ENCODE measurements at places on chromosomes 7 and 10.

DNA sequence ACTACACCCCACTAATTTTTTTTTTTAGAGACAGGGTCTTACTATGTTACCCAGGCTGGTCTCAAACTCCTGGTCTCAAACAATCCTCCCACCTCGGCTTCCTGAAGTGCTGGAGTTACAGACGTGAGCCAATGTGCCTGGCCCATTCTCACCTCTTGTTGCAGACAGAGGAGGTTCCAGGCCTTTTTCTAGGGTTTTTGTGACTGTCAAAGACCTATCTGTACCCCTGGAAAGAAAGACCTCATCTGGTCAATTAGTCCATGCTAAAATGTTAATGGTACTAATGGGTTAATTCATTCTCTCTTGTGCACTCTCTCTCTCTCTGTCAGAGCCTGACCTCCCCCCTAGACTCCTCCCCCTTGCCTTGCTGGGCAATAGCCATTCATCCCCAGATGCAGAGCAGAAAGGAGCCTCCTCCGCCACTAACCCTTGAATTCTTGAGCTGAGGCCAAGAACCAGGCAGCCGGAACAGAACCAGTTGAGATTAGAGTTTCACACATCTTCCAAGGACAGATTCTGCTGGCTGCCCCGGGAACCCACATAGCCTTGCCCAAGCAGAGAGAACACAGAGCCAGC lies 209.7 kb downstream of the SKIDA1 start:
- no peak for DNase-seq

- DNase-seq: no peak
These were observed 59.1 kb downstream of the NRF1 start for GRCh38 chr7:129670656-129671055.

DNA sequence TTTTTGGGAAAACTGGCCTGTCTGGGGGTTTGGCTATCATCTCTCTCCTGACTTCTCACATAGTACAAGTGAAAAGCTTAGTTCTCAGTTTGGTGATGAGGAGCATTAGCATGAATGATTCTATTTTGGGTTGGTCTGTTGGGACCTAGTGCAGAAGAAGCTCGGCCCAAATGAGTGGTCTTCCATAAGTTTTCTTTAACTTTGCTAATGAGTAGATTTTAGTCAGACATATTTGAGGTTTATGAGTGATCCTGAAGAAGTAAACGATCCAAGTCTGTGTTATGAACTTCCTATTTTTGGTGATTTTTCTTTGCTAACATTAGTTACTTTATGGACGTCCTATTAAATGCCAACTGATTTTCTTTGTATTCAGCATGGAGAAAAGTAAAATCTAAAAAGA lies 51.7 kb upstream of the CALD1 start:
- no peak for DNase-seq

DNA sequence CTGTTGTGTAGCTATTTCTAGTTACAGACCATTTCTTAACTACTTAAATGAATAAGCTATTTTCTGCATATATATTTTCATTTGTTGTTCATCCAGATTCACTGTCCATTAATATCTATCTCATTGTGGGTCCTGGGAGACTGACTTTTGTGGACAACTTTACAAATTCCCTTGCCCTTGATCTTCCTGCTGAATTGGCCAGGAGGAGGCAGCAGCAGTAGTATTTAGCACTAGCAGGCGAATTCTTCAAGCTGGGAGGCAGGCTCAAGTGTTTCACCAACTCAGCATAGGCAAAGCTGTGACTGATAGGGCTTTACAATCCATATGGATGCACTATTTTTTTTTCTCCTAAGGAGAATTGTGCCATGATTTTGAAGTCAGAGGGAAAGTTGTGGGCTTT lies 461.0 kb upstream of the NRG3 start:
- DNase-seq: no peak

DNA sequence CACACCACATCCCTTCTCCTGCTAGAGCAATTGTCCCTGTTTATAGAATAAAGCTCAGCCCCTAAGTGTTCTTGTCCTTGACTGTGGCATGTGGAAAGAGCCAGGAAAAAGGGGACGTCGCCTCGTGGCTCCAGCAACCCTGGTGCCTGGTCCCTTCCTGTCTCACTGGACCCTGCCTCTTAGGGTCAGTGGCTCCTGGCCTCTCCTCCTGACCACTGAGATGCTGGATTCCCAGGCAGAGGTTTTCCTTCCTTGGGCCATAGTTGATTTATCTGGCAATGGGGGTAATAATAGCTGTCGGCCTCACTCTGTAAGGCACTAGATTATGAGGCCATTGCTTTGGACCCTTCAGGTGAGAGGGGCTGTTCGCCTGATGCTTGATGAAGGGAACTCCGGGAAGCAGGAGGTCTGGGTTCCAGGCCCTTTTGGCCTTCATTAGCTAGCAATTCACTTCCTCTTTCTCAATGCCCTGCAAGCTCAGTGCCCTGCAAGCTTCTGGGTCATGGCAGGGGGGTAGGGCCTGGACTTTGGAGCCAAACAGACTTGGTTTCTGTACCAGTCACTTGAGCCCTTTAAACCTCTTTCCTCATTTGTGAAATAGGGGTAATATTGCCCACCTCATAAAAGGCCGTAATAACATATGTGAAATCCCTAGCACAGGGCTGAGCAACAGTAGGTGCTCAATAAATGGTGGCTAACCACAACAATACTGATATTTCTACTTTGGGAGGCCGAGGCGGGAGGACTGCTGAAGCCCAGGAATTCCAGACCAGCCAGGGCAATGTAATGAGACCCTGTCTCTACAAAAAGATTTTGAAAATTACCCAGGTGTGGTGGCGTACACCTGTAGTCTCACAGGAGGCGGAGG lies 1.1 kb downstream of the ASL start:
- DNase-seq: no peak

GRCh38 chr10:29830531-29831512 lies 196.1 kb upstream of the SVIL start:
- no peak for DNase-seq

GRCh38 chr7:121517591-121517990 lies 121.5 kb upstream of the FAM3C start:
- no peak for DNase-seq

- DNase-seq: no peak
These were observed 70.2 kb upstream of the GRB10 start for GRCh38 chr7:50852901-50853300.

GRCh38 chr7:93838966-93839365 lies 51.6 kb downstream of the TFPI2 start:
- no peak for DNase-seq

DNA sequence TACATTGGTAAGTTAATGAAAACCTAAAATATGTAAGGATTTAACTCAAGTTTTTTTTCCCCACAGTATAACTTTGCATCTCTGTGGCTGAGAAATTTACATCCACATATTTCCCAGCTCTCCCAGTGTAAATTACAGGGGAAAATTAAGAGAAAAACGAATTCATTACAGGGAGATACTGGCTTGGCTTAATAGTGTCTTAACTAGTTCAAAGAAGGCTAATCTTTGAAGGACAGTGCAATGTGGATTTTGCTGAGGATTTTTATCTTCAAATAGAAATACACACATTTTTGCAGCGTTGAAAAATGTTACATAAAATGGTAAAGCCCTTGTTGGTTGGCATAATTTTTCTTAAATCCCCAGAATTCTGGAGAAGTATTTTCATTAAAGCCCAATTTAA lies 1.5 kb downstream of the CBX3 start:
- no peak for DNase-seq

GRCh38 chr7:42590771-42591310 lies 321.0 kb downstream of the C7orf25 start:
- no peak for DNase-seq

DNA sequence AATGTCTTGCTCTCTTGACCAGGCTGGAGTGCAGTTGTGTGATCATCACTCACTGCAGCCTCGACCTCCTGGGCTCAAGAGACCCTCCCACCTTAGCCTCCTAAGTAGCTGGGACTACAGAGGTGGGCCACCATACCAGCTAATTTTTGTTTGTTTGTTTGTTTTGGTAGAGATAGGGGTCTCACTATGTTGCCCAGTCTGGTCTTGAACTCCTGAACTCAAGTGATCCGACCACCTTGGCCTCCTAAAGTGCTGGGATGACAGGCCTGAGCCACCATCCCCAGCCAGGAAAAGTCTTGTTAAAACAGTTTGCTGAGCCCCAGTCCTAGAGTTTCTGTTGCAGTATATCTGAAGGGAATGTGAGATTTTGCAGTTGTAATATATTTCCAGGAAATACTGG lies 83.9 kb downstream of the SKIDA1 start:
- no peak for DNase-seq

- DNase-seq: no peak
These were observed 594.9 kb downstream of the INHBA start for GRCh38 chr7:41107938-41108448.

DNA sequence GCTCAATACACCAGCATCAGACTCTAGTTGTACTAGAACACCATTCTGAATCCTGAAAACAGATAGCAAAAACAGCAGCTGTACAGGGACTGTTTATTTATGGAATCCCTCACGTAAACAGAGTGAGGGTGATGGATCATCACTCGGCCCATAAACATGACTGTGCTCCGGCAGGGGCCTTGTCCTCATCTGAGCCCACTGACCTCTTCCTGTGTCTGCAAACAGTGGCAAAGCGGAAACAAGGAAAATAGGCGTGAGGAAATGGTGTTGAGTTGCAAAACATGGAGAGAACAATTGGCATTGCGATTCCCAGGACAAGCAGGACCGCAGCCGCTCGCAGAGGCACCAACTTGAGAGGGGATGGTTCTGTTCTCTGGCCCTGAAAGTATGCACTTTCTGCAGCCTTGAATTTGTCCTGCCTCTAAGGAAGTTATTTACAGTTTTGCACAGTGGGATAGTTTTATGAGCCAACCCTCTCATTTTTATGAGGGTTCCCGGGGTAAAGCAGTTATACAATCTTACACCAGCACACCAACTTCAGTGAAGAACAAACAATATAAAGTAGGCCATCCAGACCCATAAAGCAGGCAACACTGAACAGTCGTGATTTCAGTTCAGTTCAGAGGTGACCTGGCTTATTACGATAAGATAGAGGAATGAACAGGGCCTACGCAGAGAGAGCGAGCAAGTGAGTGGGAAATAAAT lies 248.0 kb upstream of the FZD8 start:
- DNase-seq: no peak

DNA sequence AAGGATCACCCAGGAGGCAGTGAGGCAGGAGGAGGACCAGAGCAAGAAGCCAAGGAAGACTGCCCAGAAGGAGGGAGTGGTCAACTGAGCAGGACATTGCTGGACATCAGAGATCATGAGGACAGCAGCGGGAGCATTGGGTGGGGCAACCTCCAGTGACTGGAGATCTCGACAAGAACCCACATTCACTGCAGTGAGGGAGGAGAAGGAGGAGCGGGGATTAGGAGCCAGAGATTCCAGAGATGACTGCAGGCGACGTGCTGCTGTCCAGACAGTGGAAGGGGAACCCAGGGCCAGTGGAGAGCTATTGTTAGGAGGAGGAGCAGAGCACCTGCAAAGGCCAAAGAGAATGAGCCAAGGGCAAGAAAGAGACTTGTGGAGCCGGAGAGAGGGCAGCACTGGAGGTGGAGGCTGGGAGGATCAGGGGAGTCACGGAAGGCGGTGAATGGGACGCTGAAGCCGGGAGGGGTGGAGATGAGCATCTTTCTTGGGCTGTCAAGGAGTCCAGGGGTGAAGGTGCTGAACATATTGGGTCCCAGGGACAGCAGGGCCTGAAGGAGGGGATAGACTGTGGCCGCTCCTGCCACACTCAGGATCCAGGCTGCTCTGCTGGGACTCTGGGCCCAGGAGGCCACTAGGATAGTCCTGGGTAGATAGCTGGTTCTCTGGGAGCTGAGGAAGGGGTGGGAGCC lies 140.1 kb upstream of the UNC5B start:
- DNase-seq: no peak

- DNase-seq: no peak
These were observed 85.2 kb downstream of the SORBS1 start for GRCh38 chr10:95475827-95476468.

DNA sequence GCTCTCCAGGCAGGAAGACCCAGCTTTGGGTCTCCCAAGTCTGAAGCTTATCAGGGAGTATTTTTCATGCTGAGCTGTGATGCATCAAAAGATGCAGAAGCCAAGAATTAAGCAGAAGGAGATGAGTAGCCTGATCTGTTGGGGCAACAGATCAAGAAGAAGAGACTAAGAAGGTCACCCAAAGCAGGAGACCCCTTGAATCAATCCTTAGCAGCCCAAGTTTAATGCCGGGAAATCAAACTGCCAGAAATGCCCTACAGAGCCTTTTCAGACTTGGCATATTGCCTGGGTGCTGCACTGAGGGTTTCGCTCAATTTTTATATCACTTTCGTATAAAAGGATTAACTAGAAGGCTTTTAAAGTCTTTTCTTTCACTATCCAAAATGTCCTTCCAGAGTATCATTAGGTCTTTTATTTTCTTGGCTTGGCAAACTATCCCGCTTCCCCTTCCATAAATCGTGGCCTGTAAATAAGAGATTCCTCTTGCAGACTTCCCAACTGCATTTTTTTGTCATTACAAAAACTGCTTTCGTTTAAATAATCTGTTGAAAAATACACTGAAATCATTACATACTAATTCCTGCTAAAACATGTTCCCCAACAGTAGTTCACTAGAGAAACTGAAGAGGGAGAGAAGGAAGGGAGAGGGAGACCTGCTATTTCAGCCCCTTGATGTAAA lies 49.0 kb upstream of the STK17A start:
- DNase-seq: no peak

GRCh38 chr10:109173121-109173520 lies 750.2 kb downstream of the XPNPEP1 start:
- DNase-seq: no peak

DNA sequence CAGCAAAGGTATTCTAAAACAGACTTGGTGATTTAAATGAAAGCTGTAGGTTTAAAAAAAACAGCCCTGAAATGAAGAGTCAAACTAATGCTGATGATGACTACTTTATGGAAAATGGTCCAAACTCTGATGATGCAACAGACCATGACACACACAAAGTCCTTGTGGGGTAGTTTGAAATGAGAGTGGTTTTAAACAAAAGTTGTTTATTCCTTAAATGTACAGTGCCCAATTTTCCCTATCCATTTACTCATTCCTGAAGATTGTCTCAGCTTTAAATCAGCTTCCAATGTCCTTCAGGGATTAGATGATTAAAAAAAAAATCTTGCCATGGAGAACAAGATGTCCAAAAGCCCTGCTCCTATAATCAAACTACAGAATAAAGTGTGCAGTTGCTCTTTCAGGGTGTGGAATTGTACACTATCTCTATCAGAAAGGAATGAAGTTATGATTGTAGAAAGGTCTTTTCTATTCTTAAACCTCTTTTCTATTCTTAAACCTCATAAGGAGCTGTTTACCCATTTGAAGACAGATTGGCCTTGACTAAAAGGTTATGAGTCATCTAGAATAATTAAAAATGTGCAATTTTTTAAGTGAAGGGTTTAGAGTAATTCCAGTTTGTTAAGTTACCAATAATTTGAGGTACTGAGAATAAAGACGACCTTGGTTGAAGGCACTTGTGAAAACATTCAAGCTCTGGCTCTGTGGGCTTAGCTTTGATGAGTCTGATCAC lies 70.2 kb upstream of the ITGA8 start:
- no peak for DNase-seq

Data from bone marrow (tissue), 2 donors.